ENCODE measurements at places on chromosomes 6 and 20. TPM values are rescaled to one million over a fixed set of nuclear protein-coding genes. Genes with fewer than 3 reads are reported as not detected.

DNA sequence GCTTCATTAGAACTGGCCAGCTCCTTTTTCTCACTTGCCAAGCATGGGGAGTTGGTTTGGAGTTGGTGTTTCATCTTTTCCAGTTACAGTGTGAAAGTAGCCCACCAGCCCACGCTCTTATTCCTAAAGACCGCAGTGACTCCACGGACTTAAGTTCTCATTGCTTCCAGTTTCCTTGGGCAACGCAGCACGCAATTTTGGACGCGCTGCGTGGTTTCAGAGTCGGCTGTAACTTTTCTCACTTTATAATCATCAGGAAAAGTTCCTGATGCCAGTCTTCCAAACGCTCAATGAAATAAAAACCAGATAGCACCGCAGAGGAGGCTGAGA, 381 bp upstream of the PEX7 start:
- DNase-seq: peak; percentile 14

DNA sequence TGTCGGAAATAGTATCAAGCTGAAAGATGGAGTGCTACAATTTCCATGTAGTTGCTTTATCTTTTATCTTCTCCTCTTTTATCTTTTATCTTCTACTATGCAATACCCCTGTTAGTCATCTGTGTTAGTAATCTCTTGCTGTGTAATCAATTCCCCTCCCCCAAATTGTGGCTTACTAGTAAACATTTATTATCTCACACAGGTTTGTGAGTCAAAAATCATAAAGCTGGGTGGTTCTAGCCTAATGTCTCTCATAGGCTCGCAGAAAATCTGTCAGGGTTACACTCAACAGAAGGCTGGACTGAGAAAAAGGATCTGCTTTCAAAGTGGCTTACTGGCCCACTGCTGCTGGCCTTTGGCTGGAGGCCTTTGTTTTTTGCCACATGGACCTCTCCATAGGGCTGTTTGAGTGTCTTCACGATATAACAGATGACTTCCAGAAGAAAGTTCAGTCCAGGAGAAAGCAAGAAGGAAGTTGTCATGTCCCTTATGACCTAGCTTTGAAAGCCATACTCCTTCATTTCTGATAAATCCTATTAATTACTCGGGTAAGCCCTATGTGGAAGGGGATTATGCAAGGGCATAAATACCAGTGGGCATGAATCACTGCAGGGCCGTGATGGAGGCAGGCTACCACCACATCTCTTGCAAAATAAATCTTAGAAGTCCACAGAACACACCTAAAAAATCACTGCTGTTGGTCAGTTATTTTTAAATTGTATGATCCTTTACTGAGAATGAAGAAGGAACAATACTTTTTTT, 24.5 kb upstream of the PTCHD4 start:
- DNase-seq: no peak

- no peak for DNase-seq
These were observed 86.7 kb downstream of the GRM4 start for GRCh38 chr6:34059136-34059731.

DNA sequence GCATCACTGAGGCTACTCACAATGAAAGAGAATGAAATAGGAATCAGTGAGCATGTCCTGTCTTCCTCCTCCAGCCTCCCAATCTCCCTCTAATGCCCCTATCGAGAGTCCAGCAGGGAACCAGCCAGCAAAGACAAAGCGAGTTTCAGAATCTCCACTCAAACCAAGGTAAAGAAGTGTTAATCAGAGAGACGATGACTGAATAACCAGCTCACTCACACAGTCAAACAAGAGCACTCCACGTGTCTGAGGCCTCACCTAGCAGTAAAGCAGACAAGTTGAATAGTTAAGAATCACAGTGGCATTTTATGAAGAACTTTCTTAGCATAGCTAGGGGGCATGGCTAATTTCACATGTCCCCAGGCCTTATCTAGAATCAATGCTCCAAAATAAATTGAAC, 3.3 kb upstream of the TREM1 start:
- no peak for DNase-seq

TTK gene
- total RNA-seq: 7.2 TPM

MOG gene
- not detected for total RNA-seq

GRCh38 chr6:117674503-117674902, 766 bp upstream of the NUS1 start:
- no peak for DNase-seq

DNA sequence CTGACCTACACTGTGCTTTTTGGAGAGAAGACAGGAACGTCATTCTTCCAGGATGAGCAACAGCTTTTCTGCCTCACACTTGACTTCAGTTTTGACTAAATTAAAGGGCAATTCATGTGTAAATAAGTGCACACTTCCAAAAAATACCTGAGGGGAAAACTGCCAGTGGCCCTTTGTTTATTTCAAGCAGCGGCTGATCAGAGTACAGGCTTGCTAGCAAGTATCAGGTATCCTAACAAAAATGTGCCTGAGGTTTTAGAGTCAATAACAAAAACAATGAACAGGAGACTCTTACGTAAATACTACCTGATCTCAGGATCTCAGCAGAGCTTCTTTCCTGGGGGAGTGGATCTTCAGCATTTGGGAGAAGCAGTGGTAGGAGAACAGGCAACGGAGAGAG, 12.4 kb downstream of the LY86 start:
- DNase-seq: no peak

GRCh38 chr20:44689809-44690208, 25.4 kb upstream of the CCN5 start:
- DNase-seq: no peak

AP5S1 gene
- 17.6 TPM for total RNA-seq

DNA sequence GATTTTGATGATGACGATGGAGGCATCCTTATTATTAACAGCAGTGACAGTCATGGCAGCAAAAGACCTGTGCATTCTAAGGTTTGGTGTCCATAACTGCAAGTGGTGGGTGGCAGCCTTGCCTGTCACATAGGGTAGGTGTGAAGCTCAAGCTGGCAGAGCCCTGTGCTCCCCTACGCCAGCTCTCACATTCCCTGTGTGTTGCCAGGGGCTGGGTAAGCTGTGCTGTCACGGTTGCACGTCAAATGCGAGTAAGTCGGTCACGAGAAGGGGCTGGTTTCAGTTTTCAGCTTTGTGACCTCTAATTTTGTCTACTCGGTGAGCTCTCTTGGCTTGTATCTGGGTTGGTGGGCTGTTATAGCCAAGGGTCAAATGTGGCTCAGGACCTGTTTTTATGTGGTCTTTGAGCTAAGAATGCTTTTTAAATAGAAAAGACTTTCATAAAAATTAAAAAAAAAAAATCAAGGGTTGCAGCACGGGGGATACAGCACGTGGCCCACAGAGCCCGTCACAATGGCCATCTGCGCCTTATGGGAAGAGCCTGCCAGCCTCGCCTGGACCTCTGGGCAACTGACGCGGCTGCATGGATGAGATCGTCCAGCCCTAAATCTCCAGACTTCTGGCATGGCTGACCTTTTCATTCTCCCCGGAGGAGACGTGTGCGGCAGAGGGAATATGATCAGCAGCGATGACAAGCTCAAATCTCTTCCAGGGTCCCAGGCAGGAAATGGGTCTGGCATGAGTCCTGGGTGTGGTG, 148.5 kb downstream of the PHACTR3 start:
- no peak for DNase-seq

- DNase-seq: no peak
These were observed 519.7 kb upstream of the ID4 start for GRCh38 chr6:19317431-19317986.

TRIM31 gene
- not detected for total RNA-seq

BEND6 gene
- total RNA-seq: 0.53 TPM

CLIC5 gene
- 0.05 TPM for total RNA-seq

DNA sequence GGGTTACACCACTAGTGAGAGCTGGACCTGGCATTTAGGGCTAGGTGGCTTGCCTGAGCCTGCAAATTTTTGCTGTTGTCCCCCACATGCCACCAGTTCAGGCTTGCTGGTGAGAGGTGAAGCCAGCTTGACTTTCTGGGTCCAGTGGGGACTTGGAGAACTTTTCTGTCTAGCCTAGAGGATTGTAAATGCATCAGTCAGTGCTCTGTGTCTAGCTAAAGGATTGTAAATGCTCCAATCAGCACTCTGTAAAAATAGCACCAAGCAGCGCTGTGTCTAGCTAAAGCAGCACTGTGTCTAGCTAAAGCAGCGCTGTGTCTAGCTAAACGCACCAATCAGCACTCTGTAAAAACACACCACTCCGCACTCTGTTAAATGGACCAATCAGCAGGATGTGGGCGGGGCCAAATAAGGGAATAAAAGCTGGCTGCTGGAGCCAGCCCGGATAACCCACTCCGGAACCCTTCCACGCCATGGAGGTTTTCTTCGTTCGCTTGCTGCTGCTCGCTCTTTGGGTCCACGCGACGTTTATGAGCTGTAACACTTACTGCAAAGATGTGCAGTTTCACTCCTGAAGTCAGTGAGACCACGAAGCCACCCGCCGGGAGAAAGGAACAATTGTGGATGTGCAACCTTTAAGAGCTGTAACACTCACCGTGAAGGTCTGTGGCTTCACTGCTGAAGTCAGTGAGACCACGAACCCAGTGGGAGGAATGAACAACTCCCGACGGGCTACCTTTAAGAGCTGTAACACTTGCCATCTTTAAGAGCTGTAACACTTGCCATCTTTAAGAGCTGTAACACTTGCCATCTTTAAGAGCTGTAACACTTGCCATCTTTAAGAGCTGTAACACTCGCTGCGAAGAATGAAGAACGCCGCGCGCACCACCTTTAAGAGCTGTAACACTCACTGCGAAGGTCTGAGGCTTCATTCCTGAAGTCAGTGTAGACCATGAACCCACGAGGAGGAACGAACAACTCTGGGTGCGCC, 27.3 kb downstream of the GMPR start:
- DNase-seq: no peak

All from glomerular endothelial cell (primary cell).